ENCODE measurements at places on chromosomes 1 and 21.

GRCh38 chr21:36547464-36547863, 67.5 kb upstream of the CLDN14 start:
- no peak for DNase-seq

DNA sequence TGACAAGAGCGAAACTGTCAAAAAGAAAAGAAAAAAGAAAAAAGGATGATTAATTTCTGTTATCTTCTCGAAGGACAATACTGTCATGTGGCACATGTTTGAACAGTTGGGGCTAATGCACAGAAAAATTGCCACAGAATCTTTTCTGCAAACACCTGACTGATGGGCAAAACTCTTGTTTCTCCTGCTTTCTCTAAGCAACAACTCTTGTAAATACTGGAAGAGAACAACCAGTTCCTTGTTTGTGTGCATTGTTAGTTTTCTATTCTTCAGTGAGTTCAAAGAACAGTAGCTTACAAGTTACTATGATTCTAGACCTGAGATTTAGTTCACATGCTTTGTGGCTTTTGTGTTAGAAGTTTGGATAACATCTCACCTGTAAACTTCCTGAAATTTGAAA, 60.7 kb downstream of the CDC14A start:
- no peak for DNase-seq

DNA sequence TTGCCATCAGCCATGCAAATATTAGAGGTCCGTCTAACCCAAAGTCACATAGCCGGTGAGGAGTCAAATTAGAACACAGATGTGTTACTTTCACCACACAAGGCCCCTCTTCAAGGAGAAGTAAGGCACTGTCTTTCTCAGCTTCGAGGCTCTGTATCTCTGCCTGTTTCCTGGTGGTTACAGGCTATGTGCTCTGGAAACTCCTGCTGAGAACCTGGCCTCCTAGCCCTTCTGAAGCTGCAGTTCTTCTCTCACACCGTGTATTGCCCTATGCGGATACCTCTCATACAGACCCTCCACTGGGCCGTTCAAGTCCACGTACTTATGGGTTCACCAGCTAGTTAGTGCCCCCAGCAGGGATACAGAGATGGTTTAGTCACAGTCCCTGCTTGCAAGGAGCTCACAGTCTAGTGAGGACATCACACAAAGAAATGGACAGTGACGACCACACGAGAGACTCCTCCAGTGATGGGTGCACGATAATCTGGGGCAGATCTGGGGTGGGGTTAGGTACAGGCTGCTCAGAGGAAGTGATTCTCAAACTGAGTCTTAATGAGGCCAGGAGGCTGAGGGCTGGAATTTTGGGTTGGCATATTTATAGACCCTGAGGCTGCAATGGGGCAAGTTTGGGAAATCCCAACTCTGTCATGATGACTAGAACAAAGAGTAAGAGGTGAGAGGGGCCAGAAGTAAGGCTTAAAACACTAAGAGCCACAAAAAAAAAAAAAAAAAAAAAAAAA, 22.8 kb upstream of the ELOA start:
- DNase-seq = no peak

DNA sequence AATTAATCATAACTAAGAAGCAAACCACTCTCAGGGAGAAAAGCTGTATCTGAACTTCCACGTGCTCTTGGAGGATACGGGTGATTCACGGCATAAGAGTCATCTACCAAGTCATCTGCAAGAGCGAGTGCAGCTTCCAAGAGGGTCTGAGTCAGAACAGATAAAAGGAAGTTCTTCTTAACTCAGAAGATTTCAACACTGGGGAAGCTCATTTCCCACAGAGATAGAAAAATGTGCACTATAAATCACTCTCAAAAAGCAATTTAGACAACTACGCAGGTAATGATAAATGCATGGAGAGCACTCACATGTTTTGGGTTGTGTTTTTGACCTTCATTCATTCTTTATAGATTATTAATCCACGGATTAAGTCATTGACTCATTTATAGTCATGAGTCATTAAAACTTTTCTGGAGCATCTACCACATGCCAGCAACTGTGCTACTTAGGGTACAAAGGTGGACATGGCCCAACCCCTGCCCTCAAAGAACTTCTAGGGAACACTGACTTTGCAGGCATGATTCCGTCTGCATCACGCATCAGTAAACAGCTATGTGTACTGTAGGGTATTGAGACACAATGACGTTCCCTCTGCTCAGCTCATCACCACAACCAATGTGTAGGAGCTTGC, 20.8 kb downstream of the KCNJ15 start:
- DNase-seq = no peak

DNA sequence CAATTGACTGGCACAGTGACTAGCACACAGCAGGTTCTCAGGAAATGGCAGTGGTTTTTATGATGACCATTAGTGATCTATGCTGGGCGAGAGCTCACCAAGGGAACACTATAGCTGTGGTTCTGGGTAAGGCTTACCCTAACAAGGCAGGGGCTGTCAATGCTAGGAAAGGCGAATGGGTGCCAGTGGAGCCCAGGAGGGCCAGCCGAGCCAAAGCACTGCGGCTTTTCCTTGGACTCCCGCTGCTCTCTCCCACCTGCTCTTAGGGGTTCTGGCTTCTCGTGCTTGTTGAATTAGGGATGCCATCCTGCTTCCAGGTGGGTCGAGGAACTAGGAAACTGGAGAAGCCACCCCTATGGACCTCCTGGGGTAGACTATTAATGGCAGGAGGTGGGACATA, 10.0 kb upstream of the A3GALT2 start:
- no peak for DNase-seq

- no peak for DNase-seq
These were observed 76.3 kb downstream of the ZP4 start for GRCh38 chr1:237814319-237814924.

DNA sequence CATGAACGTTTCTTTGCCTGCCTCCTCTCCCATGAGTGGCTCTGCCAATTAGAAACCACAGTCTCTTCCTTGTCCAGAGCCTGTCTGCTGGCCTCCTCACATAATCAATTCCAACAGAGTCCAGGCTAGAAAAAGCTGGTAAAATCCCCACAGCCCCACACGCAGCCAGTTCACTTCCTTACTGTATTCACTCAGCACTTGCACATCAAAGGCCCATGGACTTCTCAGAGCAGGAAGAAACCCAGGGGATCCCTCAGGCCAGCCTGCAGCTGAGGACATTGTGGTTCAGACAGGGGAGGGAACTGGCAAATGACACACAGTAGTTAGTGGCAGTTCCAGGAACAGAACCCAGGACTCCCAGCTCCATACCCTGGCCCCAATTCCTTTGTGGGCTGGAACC, 171.6 kb upstream of the EDN2 start:
- DNase-seq = no peak

- no peak for DNase-seq
These were observed 34.9 kb downstream of the CENPF start for GRCh38 chr1:214637722-214638458.

- DNase-seq = no peak
These were observed 58.5 kb downstream of the TENT5C start for GRCh38 chr1:117664314-117664713.

- DNase-seq = no peak
These were observed 32.7 kb downstream of the ASH1L start for GRCh38 chr1:155529929-155530328.

DNA sequence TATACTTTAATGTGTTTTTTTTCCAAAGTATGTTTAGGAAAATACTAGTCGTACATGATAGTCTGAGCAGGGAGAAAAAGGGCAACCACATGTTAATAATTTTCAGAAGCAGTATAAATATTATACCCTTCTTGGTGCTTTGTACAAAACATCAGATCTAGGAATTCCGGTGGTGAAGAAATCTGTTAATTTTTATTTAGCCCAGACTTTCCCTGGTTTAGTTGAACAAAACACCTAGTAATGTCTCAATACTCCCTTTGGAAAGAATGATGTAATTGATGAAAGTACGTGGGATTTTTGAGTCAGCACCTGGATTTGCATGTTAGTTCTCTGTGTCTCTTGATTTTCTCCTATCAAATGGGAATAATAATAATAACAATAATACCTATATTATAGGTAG, 38.4 kb upstream of the KCNK2 start:
- no peak for DNase-seq

DNA sequence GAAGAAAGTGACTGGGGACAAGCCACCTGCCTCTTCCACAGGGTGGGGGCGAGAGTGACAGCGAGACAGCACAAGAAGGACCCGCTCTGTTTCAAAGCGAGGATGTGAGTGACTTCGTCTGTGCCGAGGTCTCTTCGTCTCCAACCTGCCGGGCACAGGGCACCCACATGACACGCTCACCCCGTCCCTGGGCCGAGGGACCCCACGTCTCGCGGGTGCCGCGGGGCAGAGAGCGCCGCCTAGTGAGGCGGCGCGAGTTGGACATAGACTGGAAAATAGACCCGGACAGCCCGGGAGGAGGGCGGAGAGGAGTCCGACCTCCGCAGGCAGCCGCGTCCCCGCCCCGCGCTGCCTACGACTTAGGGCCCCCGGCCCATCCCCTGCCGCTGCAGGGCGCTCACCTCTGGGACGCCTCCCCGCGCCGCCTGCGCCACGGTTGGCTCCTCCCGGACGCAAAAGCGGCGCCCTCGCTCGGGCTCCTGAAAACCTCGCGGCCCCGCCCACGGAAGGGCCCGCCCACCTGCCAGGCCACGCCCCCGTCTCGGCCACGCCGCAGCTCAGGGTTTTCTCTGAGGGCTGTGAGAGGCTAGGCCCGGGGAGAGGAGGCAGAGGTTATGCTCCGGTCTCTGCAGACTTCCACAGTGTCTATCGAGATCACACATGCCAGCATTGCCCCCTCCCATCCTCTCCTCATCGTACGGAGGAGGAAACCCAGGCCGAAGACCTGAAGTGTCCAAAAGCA, at the start of gene TLR5:
TSS of gene TLR5 (minus strand) at position 454 of the 742 bp plus-strand sequence. CDS start 30,217 bp downstream, outside the sequence.
- peak; percentile 77 for DNase-seq

DNA sequence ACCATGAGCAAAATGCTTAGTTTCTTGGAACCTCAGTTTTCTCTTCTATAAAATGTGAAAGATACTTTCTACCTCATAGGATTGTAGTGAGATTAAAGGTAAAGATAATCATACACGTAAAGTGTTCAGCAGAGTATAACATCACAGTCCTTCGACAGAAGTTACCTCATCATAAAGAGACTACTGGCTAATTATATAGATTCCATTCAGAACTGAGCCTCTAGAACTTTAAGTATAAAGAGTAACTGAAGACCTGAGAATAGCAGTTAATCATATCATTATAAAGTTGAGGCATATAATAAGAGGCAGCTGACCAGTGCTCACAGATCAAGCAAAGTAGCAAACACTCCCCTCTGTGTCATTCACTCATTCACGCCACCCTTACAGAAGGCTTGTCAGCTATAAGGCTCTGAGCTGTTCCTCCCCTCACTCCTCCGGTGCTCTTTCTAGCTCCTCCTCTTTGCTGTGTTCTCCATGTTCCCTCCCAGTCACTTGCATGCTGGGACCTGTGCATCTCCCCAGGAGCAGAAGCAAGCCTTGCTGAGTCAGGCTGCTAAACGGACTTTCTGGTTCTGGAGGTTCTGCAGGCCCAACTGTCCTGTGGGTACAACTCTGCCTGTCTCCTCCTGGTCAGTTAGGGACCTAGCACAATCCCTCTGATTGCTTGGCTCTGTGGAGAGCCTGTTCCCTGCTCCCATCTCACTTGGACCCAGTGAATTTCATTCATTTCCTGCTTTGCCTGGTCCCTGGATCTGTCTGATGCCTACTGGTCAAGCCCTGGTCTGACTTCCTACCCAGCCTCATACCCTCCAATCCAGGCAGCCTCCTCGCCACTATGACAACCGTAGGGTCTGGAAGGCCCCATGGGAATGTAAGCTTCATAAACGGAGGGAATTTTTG, 28.3 kb upstream of the LY9 start:
- DNase-seq = no peak

DNA sequence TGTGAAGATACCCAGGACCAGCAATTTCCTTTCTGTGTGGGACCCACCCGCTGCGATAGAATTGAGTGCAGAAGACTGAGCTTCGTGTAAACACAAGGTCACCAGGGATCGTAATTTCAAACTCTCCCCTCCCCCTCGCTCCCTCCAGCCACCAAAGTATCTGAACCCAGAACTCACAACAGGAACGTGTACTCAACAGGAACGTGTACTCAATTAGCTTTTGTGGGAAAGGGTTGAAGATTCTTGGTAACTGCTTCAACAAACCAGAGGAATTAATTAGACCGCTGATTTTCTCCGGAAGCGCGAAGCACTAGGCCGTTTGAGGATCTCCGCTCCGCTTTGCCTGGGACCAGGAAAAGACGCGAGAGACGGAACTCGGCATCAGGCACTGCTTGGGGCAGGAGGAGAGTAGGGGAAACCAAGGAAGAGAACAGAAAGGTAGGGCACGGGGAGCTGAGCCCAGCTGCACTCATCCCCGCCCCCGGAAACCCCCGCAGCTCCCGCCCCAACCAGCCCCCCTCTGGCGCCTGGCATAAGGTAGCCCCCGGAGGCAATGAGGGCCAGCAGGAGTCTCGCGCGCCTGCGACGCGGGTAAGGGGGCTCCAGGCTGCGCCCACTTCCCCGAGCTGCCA, 453 bp downstream of the DRAM2 start:
- DNase-seq = peak; percentile 31

DNA sequence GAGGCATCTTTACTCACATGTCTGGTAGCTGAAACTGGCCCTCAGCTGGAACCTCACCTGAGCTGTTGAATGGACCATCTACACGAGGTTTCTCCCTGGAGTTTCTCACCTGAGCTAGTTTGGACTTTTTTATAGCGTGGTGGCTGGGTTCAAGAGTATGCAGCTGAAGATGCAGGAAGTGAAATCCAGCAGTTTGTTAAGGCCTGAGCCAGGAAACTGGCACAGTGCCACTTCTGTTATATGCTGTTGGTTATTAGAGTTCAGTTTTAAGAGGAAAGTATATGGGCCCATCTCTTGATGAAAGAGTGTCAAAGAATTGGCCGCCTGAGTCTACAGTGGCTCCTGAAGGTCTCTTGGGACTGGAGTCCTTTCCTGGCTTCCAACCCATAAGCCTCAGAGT, 35.6 kb downstream of the STUM start:
- no peak for DNase-seq

DNA sequence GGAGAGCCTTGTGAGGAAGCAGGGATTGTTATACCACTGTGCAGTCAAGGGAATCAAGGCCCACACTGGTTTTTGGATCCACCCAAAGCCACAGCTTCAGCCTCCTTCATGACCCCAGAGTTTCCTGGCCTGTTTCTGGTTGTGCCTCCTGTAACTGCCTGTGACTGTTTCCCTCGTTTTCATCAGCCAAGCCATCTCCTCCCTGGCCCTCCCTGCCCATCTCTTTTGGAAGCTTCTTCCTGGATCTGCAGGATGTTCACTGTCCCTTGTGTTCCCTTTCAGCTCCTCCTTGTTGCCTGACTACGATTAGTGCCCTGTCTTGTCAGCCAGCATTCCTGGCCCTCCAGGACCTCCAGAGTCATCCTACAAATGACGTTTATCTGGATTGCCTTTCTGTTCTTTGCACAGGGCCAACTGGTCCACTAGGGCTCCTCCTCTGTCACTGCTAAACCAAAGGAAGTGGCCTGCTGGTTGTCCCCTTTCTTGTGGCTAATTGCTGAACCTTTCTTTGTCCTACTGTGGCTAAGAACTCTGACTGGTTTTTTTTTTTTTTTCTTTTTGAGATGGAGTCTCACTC, 17.9 kb downstream of the SFT2D2 start:
- no peak for DNase-seq

- no peak for DNase-seq
These were observed 836 bp upstream of the FBLIM1 start for GRCh38 chr1:15757575-15758342.
